ENCODE measurements at places on chromosomes 6 and 20.

DNA sequence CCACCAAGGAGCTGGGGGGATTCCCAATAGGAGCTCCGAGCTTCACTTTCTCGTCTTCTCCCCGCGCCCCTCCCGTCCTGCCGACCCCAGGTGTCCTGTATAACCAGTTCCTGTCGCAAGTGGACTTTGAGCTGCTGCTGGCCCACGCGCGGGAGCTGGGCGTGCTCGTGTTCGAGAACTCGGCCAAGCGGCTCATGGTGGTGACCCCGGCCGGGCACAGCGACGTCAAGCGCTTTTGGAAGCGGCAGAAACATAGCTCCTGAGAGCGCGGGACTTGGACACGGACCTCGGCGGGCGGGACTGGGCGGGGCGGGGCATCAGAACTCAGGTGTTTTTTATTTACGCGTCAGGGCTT lies 340 bp upstream of the VARS2 start:
- no peak for DNase-seq

GRCh38 chr6:138571585-138572166 lies 72.4 kb upstream of the NHSL1 start:
- DNase-seq, result no peak

DNA sequence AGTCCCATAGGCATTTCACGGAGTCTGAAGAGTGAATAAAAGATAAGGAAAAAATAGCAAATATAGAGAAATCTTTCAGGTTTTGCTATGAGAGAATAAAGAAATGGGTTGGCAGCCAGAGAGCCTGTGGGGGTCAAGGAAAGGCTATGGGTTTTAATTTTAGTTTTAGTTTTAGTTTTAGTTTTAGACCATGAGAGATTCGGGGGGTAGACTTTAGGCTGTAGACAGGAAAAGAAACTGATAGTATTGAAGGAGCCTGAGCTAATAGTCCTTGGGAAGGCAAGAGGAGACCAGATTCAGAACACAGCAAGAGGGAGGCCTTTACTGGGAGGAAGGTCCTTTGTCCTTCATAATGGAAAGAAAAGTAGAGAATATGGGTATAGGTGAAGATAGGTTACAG lies 19.3 kb downstream of the DOP1A start:
- no peak for DNase-seq

DNA sequence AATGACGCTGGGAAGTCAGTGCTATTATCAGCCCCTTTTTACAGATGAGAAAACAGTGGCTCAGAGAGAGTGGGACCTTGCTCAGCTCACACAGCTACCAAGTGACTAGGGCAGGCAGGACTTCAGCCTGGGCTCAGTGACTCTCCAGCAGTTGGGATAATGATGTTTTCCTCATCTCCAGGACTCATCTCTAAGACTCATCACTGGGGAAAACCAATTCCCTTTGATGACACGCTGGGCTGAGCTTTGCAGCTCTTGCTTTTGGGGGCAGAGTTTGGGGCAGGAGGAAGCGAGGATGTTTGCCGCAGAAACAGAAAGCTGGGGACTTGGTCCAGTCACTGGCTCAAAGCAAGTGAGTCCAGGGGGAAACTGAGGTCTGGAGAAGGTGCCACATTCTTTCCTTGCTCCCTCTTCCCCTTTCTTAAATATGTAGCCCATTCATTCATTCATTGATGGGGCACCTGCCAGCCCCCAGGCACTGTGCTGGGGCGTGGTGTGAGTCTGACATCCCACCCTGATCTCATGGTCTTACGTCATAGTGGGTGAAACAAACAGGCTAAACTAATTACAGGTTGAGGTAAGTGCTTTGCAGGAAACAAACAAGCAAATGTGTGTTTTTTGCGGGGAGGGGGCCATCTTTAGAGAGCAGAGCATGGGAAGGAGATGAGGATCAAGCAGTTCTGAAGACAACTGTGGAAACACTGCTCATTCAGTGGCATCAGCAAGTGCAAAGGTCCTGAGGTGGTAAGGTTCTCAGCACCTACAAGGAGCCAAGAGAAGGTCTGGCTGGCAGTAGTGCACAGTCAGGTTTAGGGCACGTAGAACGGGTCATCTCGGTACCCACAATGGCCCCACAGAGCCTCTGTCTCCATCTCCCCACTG lies 74.4 kb upstream of the PMEPA1 start:
- no peak for DNase-seq

DNA sequence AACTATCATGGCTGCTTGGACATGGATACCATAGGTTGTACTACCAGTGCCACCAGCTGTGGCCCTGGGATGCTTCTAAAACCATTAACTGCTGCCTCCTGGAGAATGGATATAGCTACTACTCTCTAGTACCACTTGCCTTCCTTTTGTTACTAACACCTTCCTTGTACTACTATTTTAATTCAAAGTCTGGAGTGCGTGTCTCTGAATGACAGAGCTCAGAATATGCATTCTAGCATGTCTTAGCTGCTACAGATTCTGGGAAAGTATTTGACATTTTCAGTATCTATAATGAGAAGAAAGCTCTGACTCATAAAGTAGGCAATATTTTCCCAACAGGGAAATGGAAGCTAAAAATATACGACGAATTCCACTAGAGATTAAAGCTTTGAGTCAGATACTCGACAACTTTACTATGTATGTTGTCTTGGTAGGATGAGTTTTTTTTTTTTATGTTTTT lies 112.3 kb downstream of the PFDN4 start:
- no peak for DNase-seq
